Calu3 (cell line): ENCODE measurements at places on chromosomes 1 and 21. TPM values are rescaled to one million over a fixed set of nuclear protein-coding genes. Genes with fewer than 3 reads are reported as not detected.
A peak's percentile ranks its signal among the peaks of the same experiment; 100 is the strongest.

DNA sequence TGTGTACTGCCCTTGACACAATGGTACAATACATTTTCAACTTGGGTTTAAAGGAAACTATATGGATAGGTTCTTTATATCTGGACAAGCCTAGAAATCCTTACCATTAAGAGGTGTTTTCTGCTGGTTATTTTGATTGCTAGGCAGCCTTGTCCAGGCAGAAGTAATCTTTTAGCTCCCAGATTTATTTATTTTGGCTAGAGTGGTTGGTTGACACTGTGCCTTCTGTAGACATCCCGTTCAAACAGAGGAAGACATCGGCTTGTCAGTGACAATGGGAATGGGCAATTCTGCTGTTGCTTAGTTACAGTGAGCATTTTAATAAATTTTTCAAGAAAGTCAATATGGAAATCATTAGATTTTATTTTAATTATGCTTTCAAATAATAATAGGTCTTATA is 138.8 kb downstream of the VPS13D start:
- no peak for DNase-seq

DNA sequence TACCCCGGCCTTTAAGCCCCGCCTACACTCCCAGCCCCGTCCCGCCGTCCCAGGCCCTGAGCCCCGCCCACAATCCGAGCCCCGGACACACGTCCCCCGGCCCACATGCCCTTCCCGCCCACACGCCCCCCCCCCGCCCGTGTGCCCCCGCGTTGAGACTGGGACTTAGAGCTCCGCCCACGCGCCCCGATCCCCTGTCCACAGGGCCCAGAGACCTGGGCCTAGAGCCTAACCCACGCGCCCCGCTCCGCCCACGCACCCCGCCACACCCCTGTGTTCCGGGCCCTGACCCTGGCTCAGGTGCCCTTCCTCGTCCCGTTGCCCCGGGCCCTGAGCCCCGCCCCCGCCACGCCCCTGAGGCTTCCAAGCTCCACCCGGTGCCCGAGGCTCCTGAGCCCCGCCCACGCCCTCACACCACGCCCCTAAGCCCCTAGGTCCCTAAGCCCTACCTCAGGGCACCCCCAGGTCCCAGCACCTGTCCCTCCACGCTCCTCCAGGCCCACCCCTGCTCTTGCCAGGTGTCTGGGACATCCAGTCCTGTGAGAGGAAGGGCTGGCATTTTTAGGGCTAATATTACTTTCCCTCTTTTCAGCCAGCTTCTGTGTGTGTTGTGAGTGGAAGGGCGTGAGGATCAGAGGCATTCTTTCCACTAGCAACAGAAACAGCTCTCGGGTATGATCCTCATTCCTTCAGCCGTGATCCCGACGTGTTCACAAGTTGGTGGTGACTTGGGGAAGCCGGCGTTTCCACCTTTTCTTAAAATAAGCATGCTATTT is 552 bp upstream of the GPR157 start:
- peak; percentile 88 for DNase-seq

- no peak for DNase-seq
These were observed 12.6 kb upstream of the IER5 start for GRCh38 chr1:181075766-181076350.

VWA5B1 gene
- total RNA-seq, result not detected in 2 replicates

GLIS1 gene
- not detected in 2 replicates for total RNA-seq

RBM11 gene
- total RNA-seq, result 0.81 and 1.7 TPM in 2 replicates
